Aorta (tissue), 5 donors: ENCODE measurements at places on chromosomes 5 and 9.

DNA sequence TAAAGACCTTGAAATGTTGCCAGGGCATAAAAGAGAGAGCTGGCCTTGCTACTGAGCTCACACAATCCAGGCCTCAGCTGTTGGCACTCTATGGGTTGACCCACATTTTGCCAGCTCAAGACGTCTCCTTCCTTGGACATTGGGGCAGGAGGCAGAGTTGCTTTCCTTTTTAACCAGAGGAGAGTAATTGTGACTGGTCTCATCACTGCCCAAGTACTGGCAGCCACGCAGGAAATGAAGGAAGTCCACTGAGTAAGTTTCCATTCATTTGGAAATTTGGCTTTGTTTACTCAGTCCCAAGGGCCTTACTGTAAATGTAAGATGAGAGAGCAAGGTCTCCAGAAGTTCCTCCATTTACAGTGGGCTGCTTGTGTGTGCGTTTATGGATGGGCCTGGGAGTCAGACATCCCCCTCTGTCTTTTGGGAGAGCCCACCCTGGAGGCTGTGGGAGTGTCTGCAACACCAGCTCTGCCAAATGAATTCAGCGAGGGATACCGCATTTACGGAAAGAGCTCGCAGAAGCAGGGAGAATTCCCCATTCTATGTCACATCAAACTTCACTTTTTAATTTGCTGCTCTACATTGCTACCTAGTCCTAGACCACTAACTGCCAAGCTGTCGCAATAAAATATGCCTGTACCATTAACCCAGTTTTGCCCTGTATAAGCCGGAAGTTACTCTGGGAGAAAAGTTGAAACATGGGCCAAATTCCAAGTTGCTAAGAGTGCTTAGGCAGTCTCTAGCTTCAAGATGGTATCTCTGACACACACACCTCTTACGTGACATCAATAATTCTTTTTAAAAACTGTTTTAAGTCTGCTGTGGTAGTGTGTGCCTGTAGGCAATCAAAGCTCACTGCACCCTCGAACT, 24.5 kb upstream of the PDZD2 start:
- DNase-seq: no peak

DNA sequence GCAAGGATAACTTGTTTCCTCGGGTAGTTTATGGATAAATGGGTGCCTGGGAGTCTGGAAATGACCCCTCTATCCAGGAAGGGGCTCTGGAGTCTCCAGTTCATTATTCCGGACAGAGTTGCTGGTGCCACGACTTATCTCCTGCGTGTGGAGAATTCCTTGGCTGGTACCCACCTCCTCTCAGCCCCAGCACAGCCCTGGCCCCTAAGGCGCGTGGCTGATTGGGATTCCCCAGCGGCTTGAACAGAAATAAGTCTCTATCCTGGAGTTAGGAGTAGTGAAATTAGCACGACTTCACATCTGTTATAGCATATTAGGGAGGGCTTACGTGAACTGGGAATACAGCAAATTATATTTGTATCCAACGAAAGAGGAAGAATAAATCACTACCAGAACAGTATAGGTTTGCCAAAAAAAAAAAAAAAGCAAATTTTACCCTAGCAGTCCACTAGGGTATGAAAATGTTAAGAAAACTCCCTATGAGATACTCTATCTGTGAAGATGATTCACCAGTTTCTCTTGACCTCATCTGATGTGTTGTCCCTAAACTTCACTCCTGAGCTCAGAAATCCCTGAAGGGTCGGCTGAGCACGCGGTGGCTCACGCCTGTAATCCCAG, 172.5 kb upstream of the OTULINL start:
- no peak for DNase-seq

GRCh38 chr5:123700624-123701287, 188.8 kb downstream of the CSNK1G3 start:
- DNase-seq: no peak

- no peak for DNase-seq
These were observed 34.8 kb upstream of the TMC1 start for GRCh38 chr9:72486594-72486955.

DNA sequence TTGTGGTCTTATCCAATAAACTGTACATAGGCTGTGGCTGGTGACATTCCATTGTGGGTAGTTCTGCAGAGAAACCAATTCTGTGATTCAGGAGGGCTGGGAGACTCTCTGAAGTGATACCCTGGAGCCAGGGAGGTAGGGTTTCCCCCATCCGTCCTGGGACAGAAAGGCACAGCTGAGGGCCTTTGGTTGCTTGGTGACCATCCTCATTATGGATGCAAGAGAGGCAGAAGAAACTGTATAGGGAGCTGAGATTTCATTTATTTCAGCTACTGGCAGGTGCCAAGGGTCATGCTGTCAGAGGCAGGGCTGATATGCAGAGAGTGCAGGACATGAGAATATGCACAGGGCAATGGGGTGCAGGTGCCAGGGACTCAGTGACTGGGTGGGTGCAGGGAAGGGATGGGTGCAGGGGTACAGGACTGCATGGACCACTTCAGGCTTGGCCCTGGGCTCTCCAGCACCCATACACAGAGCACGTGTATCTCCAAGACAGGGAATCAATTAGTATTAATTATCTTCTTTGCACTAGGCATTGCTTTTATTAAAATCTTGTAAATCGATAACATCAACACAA, 236.5 kb downstream of the ICE1 start:
- DNase-seq: no peak
